Ecto neural progenitor cell (in vitro differentiated cells): ENCODE measurements at places on chromosomes 6 and 20.

DNA sequence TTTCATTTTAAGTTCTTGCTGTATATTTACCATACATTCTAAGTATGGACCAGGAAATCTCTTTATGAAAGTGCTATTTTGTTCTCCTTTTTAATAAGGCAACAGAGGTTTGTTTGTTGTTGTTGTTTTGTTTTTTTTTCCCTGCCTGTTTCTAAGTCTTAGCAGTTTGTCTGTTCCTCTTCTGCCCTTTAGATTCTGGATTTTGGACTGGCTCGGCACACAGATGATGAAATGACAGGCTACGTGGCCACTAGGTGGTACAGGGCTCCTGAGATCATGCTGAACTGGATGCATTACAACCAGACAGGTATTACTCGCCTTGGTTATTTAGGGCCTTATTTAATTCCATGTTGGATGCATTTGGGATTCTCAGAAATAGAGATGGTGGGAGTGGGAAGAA lies 48.0 kb downstream of the MAPK14 start:
- no peak for DNase-seq

GRCh38 chr6:22043284-22043962 lies 253.4 kb downstream of the PRL start:
- no peak for DNase-seq

GRCh38 chr6:100595456-100595855 lies 130.7 kb upstream of the SIM1 start:
- DNase-seq, result no peak

- peak; percentile 68 for DNase-seq
Observed at GRCh38 chr20:63642527-63643247, 10.5 kb downstream of the STMN3 start.

- DNase-seq, result no peak
Observed at GRCh38 chr6:70636596-70636995, 31.1 kb upstream of the SMAP1 start.

DNA sequence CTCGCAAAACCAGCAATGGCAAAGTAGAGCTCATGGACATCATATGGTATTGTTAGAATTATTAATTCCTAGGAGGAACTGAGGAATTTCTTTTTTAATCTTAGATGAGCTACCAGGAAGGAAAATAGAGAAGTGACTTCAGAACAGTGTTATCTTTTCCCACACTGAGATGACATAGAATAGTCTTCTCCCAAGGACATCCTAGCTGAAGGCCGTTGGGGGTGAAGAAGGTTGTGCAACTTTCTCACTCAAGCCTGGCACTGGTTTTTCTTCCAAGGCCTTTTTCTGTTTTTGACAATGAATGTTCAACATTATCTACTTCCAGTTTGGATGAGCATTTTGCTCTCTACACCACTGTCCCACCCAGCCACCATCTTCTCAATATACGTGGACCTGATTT lies 35.8 kb upstream of the MAS1 start:
- DNase-seq, result no peak

DNA sequence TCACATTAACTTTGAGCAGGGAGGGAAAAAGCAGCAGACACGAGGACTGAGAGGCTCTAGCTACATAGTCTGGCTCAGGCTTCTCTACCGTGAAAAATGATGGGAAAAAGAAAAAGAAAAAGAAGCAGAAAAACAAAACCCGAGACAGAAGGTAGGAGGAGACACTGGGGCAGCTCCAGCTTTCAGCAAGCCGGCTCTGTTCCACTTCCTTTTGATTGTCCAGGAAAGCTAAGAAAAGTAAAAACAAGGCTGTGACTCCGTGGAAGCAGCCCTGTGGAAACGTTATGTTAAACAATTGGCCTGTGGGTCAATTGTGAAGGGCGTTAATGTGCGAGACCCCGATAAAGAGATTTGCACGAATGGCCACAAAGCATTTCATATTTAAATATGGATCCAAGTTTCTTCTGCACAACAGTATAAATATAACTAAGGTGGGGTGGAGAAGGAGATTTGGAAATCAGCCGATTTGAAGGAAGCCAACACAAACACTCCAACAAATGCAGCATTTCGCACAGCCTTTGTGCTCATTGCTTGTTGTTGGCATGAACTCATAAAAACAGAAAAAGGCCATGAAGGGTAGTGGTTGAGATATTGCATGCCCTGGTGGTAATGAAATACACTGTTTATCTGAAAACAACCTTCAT lies 236.9 kb upstream of the JAG1 start:
- no peak for DNase-seq
